ENCODE measurements at places on chromosomes 4 and X.

DNA sequence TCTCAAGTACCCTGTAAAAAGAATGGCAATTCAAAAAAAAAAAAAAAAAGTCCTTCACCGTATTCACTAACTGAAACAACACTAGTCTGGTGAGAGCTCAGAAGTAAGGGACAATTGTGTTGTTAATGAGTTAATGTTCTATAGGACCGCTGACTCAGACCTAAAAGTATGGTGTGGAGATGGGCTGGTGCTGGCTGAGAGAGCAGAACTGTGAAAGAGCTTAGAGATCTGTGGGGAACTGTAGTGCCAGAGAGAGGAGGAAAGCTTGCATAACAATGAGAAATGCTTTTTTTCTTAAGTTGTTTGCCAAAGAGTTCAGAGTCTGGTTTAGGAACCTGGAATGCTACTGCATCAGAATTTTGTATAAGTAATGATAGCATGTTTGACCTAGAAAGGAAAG lies 65.1 kb downstream of the LHFPL1 start:
- DNase-seq: no peak

GRCh38 chr4:86544310-86544966 lies 49.7 kb upstream of the PTPN13 start:
- no peak for DNase-seq

GRCh38 chrX:106927023-106927422 lies 6.8 kb downstream of the CLDN2 start:
- no peak for DNase-seq

DNA sequence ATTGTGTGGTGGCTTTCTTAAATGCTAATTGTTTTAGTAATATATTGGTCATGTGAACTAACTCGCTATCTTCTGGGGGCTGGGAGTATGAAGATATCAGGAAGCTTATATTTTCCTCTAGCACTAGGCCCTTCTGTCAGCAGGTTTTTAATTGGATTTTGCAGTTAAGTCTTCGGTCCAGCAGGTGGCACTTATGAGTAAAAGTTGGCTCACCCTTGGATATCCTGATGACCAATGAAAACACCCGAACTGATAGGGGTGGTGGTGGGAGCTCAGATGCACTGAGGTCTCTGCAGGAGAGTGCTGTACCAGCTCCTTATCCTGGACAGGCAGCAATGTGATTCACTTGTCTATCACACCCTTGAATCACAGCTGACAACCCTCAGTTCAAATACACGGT lies 1365.8 kb upstream of the DIAPH2 start:
- no peak for DNase-seq

DNA sequence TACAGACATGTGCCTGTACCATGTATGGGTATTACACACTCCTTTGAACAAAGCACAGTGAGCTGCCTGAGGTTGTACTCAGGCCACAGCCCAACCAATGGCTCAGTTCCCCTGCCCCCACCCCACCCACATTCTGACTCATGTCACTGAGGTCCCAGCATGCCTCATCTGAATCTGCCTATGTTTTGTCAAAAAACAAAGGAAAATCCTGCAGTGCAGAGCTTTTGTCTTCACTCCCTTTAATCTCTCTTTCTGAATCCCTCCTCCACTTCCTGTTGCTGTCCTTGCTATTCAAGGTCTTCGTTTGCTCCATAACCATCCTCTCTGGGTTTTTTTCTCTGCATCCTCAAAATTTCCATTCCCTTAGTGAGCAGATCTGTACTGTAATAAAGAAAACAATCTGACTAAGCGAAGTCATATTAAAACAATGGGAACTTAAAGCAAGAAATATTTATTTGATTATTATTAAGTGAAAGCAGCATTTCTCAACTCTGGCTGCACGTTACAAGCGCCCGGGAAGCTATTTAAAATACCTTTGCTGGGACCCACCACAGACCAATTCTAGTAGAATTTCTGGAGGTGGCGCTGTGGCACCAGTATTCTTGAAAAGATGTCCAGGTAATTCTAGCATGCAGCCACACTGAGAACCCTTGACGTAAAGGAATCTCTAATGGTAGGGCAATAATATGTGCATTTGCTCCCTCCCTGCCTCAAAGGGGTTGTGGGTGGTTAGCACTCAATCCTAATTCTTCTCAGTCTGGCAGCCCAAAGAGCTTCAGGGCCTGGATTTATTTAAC lies 8.7 kb downstream of the GUCY2F start:
- no peak for DNase-seq

GRCh38 chr4:165355900-165356300 lies 22.9 kb upstream of the CPE start:
- DNase-seq: no peak

- DNase-seq: no peak
Measured at GRCh38 chrX:74593593-74593992, 20.8 kb downstream of the RLIM start.

- no peak for DNase-seq
Measured at GRCh38 chr4:26731351-26732035, 129.1 kb upstream of the STIM2 start.

GRCh38 chrX:112643721-112644120 lies 36.0 kb downstream of the LHFPL1 start:
- DNase-seq: no peak

DNA sequence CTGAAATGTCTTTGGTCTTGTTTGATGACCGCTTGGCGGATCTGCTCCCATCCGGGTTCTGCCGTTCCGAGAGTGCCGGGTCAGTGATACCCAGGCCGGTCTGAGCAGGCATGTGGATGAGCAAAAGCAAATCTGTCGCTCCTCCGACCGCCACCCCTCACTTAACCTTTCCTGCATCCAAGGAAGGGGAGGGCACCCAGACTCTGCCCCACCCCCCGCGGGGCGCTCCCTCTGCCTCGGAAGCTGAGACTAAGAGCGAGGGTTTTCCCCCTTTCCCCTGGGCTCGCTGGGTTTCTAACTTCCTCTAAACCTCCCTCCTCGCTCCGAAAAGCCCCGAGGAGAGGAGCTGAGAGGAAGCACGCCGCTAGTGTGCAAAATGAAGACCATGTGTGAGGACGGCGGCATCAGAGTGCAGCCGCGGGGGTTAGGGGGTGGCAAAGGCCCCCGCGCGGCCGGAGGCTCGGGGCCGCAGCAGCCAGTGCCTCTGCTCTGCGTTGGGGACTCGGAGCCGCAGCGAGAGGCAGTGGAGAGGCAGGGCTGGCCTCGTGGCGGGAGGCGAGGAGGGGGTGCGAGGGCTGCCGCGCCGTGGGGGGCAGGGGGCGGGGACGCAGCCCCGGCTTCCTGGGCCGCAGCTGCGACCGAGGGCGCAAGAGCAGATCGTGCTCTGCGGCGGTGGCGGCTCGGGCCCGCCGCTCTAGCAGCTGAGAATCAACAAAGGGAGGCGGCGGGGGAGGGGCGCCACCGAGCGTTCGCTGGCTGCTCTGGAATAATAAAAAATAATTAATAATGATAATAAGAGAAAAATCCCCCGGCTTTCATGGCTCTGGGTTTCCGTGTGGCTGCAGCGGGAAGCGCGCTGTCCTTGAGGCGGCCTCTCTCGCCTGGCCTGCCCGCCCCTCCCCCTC lies 55.8 kb upstream of the BCOR start:
- no peak for DNase-seq

- no peak for DNase-seq
Measured at GRCh38 chr4:110411574-110412011, 64.4 kb upstream of the ENPEP start.

DNA sequence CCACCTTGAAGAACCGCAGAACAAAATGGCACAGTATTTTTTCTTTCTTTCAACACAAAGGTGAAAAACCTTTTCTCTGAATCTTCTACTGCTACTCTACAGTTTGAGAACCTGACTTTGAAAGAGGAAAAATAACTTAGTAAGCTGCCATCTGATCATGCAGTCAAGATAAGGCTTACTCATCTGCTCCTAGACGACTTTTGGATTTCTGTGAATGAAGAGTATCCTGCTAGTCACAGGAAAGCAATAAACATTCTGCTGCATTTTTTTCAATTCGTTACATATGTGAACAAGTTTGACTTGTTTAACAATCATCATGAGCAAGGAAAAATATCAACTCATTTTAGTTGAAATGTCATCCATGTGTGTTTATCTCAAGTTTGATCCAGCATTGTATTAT lies 25.2 kb downstream of the TIGD2 start:
- DNase-seq: no peak

GRCh38 chr4:166003811-166004210 lies 130.8 kb downstream of the TLL1 start:
- DNase-seq: no peak

- no peak for DNase-seq
Measured at GRCh38 chrX:15909605-15910004, 55.0 kb upstream of the AP1S2 start.

DNA sequence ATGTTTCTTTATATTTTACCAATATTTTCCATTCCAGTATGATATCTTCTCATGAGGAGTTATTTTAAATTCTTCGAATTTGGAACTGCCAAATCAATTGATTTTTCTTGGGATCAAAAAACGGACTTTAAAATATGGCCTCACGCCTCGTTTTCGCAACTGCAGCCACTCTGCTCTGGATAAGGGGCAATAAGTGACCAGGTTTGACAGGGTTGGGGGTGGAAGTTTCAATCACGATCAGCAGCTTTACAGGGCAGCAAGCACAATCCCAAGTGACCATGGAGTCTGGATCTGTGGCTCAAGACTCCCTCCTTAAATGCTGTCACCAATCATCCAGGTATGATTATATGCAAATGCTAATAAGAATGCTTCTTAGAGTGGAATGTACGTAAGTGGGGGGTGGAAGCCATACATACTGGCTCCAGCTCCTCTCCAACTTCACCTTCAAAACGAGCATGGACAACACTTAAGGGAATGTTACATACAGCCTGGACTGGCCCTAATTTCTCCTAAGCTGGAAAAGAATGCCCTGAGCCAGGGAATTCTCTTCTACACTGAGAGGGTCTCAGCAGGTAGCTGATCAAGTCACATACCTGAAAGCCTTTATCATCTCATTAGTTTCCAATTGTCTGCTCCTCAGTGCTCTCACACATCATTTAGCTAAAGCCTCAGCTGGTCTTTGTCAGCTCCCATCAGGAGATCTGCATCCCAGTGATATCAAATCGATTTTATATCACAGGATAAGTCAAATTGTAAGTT lies 176.9 kb upstream of the DCAF8L1 start:
- DNase-seq: no peak

- DNase-seq: peak; percentile 53
Measured at GRCh38 chr4:140637836-140638235, 69.1 kb upstream of the UCP1 start.

- DNase-seq: no peak
Measured at GRCh38 chrX:40167850-40168479, 70.2 kb upstream of the BCOR start.

GRCh38 chr4:19880206-19880605 lies 371.5 kb upstream of the SLIT2 start:
- DNase-seq: no peak

- no peak for DNase-seq
Measured at GRCh38 chrX:1074755-1075154, 137.7 kb downstream of the CRLF2 start.

DNA sequence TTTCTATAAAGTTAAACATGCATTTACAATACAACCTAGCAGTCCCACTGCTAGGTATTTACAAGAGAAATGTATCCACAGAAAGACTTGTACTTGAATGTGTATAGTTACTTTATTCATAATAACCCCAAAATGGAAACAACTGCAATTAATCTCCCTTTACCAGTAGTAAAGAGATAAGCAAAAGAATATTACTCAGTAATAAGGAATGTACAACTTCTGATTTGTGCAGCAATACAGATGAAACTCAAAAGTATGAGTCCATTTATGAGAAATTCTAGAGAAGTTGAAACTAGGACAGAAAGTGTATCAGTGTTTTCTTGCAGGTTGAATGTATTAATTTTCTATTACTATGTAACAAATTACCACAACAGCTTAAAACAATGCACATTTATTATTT lies 15.2 kb downstream of the USP53 start:
- no peak for DNase-seq

DNA sequence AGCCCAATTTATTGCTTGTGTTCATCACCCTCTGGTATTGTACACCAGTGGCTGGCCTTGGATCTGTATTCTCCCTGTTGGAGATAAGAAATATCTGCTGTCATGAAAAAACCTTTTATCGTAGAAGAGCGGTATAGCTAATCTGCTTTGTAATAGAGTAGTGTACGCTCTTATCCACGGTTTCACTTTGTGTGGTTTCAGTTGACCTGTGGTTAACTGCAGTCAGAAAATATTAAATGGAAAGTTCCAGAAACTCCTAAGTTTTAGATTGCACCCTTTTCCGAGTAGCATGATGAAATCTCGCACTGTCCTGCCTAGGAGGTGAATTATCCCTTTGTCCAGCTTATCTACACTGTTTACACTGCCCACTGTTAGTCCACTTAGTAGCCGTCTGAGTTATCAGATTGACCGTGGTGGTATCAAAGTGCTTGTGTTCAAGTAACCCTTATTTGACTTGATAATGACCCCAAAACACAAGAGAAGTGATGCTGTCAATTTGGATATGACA lies 42.4 kb downstream of the KDM6A start:
- DNase-seq: no peak

- no peak for DNase-seq
Measured at GRCh38 chrX:9466736-9467135, 1.9 kb downstream of the TBL1X start.

- DNase-seq: no peak
Measured at GRCh38 chrX:65035446-65035770, 59.2 kb upstream of the ZC4H2 start.

- DNase-seq: no peak
Measured at GRCh38 chrX:29851857-29852605, 363.3 kb upstream of the MAGEB2 start.

GRCh38 chr4:105191621-105192210 lies 45.0 kb downstream of the TET2 start:
- DNase-seq: peak; percentile 69

GRCh38 chr4:86967073-86967472 lies 32.3 kb downstream of the AFF1 start:
- DNase-seq: no peak

DNA sequence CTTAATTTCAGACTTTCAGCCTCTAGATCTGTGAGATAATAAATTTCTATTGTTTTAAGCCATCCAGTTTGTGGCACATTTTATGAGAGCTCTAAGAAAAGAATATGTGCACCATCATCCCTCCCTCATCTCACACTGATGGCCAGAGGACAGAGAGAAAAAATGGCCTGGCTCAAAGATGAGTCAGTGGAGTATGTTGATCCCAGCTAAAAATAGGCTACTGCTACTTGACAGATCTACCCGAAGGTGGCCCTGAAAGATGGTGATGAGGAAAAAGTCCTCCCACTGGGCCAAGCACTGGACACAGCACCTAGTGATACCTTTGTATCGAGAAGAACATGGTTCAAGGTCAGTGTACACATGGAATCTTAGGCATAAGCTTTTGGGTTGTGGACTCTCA lies 38.2 kb upstream of the DCTD start:
- no peak for DNase-seq

GRCh38 chrX:22118161-22118830 lies 86.2 kb downstream of the PHEX start:
- DNase-seq: no peak

DNA sequence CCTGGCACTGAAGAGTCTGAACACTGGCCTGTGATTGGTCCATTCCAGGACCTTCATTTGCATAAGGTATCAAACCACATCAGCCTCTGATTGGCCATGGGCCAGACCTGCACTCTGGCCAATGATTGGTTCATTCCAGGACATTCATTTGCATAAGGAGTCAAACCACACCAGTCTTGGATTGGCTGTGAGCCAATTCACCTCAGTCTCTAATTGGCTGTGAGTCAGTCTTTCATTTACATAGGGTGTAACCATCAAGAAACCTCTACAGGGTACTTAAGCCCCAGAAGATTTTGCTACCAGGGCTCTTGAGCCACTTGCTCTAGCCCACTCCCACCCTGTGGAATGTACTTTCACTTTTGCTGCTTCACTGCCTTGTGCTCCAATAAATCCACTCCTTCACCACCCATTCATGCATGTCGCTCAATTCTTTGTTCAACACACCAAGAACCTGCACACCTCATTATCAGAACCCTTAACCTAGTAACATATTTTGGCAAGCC lies 14.2 kb upstream of the HERC5 start:
- no peak for DNase-seq

Data from bone marrow (tissue), 2 donors.